ENCODE measurements at places on chromosomes 3 and 15.

GRCh38 chr3:65004795-65005295, 317.0 kb upstream of the ADAMTS9 start:
- no peak for DNase-seq

DNA sequence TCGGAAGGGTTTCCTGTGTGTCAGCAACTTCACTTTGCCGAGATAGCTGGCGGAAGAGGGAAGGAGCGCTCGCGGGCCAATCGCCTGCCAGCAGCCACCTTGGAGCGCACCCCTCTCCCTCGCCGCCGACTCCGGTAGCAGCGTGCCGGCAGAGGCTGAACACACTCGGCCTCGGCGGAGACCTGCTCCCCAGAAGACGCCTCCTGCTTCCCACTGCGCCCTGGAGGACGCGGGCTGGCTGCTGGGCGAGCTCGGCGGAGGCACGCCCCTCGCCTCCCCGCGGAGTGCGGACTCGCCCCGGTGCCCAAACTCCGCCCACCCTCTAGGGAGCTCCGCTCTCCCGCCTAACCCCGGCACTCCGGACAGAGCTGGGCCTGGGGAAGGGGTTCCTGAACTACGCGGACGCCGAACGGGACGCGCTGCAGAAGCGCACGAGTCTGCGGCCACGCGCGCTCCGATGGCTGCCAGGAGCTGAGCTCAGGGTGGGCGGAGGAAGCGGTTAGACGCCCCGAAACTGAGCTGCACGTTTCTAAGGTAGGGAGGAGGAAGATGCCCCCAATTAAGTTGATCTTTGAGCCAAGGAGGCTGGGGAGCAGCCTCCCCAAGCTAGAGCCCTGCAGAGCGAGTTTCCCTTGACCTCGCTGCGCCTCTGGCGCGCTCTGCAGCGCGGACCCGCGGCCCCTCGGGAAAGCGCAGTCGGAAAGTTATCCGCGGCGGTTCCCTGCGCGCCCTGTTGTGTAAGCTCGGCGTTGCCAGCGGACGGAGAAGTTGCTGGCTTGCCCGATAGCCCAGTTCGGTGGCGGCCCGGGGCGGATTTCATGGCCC, at the start of gene P2RY1:
TSS of gene P2RY1 (plus strand) at position 356 of the 825 bp plus-strand sequence. CDS start 652 bp downstream, outside the sequence.
- peak; percentile 6 for DNase-seq

- DNase-seq, result no peak
These were observed 457.1 kb downstream of the NTRK3 start for GRCh38 chr15:87799428-87799827.

DNA sequence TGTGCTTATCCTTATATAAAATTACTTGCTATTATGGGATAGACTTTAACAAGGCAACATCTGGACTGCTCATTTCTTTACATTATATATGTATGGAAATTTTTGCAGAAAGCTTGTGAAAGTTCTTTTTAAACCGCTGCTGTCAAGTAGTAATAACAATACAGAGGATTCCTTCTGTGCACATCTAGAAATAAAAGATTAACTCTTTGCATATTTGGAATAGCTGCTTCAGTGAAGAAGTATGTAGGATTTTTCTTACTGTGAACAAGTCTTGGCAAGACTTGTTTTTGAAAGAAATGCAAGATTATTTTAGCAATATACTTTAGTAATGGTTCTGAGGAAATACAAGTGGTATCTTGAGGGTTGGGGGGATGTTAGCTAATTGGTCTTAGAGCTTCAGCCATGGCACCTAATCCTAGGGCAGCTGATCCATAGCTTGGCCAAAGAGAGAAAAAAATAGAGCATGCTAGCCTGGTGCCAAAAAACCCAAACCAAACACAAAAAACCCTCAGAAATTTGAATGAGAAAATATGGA, 4.3 kb downstream of the PRKCI start:
- no peak for DNase-seq

DNA sequence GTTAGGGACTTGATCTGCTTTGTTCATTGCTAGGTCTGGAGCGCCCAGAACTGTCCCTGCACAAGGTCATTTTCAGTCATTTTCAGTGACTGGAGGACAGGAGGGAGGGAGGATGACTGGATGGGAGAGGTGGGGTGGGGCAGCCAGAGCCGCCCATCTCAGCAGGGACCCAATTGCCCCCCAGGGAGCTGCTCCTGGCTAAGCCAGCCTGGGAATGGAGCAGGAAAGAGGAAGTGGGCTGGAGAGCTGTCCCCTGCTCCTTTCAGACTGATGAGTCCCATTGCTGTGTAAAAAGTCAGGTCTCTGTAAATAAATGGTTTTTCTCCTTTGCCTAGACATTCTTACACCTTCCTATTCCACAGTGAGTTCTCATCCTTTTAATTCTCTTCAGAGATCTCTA, 98.4 kb upstream of the RAD18 start:
- DNase-seq, result no peak

GRCh38 chr15:49406352-49407118, 16.5 kb upstream of the FGF7 start:
- DNase-seq, result no peak

GRCh38 chr3:9930804-9931418, 2.7 kb upstream of the CRELD1 start:
- no peak for DNase-seq

DNA sequence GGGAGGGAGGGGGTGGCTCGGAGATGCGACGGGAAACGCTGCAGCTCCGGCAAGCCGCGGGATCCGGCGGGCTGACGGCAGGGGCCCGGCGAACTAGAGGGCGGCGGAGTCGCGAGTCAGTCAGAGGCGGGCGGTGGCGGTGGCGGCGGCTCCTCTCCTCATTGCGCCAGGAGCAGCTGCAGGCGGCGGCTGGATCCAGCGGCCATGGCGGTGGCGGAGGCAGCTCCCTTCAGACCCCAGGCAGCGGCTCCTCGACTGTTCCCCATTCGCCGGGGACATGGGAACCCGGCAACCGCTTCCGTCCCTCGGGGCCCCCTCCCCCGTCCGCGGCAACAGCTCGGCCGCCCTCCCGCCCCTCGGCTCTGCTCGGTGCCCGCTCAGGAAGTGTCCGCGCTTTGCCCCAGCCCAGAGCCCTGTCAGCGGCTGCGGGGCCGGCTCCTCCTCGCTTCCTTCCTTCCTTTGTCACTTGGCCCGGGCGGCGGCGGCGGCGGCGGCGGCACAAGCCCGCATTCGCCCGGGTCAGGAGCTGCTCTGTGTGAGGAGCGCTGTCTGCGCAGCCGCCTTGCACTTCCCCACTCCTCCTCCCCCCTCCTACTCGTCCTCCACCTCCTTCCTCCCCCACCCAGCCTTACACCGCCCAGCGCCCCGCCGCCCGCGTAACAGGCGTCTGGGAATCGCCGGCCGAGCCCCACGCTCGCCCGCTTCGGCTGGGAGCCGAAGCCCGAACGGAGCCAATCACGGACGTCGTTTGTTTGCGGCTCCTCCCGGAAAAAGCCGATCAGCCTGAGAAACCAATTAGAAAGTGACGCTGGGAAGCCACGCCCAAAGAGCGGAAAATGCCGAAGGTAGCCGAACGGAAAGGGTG, at the start of gene GSK3B:
TSS of gene GSK3B (minus strand) at position 537 of the 865 bp plus-strand sequence. CDS start 1,013 bp downstream, outside the sequence.
- peak; percentile 96 for DNase-seq

- no peak for DNase-seq
These were observed 46.9 kb downstream of the MLH1 start for GRCh38 chr3:37040231-37040630.

- no peak for DNase-seq
These were observed 44.8 kb upstream of the GNB5 start for GRCh38 chr15:52236013-52236412.

GRCh38 chr3:132783152-132783551, 60.9 kb upstream of the NPHP3 start:
- DNase-seq, result no peak

- no peak for DNase-seq
These were observed 152.3 kb upstream of the STAC start for GRCh38 chr3:36227980-36228379.

DNA sequence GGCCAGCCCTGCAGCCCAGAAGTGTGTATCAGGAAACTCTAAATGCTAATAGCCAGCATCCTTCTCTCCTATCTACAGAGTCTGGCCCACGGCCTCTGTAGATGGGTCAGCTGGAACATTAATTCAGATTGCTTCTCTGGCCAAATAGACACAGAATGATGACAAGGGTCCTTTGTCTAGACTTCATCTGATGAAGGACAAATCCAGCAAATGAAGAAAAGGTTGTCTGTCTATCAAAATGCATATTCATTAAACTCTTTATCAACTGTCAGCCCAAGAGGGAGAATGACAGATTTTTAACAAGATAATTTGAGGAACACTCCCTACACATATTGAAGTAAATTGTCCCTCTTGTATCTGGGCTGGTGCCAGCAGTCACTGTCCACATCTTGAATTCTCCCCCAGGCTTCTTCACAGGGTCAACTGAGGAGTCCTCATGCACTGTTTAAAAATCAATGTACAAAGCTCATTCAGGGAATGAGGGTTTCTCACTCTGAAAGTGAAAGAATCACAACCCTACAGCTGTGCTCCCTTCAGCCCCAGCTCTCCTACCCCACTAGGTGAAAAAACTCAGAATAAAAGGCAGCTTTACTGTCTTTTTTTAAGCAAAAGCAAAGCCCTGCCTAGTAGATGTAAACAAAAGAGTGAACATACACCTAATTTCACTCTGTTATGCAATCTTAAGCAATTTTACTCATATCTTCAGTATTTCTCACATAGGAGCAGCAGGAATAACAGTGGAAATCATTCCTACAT, 507.7 kb downstream of the IGSF11 start:
- no peak for DNase-seq

DNA sequence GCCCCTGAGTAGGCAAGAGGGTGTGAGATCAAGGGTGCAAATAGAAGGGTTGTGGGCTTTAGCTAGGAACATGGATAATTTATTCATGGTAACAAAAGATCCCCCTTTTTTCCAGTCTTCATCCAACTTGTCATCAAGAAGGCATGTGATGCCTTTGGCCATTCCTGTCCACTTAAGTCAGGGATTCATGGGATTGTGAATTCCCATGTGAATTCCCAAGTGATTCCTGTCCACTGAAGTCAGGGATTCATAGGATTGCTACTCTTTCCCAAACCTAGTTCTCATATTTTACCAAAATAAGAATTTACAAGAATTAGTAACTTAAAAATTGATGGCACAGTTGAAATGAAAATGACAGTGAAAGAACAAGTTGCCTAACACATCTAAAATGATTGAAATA, 40.8 kb downstream of the HMG20A start:
- DNase-seq, result no peak

DNA sequence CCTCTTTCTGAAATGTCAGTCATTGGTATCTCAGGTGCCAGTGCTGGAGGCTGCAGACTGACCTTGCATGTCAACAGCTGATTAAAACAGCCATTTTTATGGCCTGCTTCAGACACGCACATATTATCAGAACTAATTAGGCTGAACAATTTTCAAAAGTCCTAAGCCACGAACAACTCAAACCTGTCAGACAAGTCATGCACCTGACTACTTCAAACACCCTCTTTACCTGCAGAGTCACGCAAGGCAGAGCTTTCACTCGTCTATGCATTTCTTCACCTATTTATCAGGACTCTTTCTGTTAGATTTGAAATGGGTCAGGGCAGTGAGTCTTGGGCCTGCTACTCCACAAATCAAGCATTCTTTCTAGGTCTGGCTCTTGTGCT, 26.7 kb downstream of the CLK3 start:
- DNase-seq, result no peak

- peak; percentile 81 for DNase-seq
These were observed 5.3 kb upstream of the TRA2B start for GRCh38 chr3:185942907-185943759.

- peak; percentile 3 for DNase-seq
These were observed 876 bp downstream of the PLSCR1 start for GRCh38 chr3:146543461-146544001.

DNA sequence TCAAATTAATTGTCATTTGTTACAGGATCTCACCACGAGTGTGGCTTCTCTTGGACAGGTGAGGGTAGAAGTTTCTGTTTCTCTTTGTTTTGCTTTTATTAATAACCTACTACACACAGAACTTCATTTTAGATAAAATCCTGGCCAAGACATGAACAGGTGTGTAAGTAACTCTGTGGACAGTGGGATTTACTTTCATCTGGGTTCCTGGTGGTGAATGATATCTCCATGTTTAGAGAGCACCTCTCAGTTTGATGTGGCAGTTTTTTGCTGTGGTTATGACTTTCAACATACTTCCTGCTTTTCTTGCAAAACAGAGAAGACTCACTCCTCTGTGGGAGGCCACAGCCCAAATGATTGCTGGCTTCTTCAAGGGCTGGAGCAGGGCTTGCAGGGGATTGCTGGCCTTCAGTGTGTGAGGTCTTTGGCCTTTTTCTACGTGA, 71.1 kb upstream of the XCR1 start:
- no peak for DNase-seq

DNA sequence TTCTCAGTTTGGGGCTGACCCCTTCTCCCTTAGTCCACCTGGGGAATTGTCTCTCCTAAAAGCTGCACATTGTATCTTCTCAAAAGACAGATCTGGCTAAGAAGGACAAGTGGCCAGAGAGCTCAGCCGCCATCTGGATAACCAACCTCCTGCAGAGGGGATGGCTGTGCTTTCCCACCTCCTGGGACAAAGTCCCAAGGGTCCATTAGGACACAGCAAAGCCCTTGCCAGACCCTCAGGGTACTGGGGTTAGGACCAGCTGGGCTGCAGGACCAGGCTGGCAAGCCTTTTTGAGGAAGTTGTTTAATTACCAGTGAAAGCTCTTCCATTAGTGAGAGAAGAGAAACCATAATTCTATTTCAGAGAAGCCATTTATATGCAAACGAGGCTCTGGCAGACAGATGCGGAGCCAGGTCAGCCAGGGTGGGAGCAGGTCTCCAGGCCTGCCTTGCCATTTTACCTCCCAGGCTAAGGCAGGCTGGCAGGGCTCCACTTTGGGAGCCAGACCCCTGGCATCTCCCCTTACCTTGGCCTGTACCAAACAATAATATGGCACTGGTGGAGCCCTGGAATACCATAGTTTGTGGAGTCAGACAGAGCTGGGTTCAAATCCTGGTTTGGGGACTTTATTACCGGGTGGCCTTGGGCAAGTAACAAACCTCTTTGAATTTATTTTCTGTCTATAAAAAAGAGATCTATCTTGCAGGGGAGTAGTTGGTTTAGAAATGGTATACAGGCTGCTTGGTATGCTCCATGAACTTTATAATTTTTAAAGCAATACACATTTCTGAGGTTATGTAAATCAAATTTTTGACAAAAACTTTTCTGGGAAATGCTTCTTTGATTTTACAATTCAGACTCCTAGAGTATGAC, 17.9 kb downstream of the SHF start:
- no peak for DNase-seq

All from cerebellum (tissue), 4 donors.